Jurkat, Clone E6-1 (cell line): ENCODE measurements at places on chromosomes 4 and X.

DNA sequence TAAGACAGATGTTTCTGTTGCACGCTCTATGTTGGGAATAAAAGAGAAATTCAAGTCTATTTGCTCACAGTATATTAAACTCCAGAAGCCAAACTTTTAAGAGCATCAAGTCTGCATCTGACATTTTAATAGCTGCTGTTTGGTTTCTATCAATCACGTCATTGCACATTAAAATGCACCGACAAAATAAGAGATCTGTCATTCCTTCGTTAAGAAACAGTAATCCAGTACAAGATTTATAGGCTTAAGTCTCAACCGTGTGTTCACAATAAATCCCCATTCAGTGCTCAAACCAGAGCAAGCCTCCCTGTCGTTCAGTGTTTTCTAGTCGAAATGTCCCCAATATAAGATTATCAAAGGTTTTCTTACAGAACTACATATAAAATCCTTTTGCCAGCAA, 89.0 kb upstream of the BMPR1B start:
- DNase-seq: no peak

DNA sequence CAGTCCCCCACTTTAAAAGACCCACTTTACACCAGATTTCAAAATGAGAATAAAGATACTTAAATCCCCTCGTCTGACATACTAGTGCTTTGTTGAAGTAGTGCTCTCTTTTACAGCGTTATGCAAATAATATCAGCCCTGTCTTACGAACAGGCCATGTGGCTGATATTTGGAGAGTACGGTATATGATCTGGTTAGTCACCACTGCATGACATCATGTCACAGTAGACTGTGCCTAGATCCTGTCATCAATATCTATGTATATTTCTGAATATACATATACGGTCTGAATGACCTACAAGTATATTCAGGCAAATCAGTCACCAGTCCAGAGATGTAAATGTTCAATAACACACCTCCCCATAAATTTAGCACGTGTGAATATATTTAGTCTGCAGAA, 25.4 kb upstream of the XAGE1B start:
- DNase-seq: no peak

DNA sequence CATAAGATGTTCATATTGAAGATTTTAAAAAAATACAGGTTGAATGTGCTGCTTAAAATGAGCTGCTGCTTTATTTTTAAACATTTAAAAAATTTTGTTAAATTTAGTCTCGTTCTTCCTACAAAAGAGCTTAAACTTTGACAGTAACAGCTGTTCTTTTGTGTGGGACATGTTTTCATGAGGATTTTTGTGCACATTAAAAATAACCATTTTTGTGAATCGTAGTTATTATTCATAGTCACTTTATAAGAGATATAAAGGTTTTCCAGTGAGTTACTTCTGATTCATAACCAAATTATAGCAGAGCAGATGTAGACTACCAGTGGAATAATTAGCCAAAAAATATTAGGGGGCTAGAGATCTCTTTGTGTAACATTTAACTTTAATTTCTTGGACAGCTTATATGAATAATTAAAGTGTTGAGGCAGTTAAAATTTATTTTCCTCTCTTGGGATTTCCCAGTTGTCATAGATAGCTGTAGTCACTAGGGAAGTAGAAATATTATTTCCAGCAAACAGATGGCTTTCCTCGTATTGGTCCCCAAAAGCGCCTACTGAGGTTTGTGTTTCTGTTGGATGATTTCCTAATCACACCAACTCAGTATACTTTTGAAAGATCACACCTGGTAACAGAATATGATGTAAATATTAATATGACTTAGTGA, 24.2 kb downstream of the RBPJ start:
- no peak for DNase-seq

DNA sequence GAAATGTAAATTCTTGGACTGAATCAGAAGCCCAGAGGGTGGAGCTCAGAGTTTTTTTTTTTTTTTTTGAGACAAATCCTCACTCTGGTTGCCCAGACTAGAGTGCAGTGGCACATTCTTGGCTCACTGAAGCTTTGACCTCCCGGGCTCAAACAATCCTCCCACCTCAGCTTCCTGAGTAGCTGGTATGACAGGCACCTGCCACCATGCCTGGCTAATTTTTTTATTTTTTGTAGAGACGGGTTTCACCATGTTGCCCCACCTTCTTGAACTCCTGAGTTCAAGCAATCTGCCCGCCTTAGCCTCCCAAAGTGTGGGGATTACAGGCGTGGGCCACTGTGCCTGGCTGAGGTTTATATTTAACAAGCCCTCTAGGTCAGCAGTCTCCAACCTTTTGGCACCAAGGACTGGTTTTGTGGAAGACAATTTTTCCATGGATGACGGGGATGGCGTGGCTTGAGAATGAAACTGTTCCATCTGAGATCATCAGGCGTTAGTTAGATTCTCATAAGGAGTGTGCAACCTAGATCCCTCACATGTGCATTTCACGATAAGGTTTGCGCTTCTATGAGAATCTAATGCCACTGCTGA, 76.7 kb downstream of the FHIP1A start:
- DNase-seq: no peak

- peak; percentile 12 for DNase-seq
These were observed 35.1 kb downstream of the FAM114A1 start for GRCh38 chr4:38902695-38903094.

- DNase-seq: no peak
These were observed 41.9 kb downstream of the ARHGEF38 start for GRCh38 chr4:105594099-105595010.

DNA sequence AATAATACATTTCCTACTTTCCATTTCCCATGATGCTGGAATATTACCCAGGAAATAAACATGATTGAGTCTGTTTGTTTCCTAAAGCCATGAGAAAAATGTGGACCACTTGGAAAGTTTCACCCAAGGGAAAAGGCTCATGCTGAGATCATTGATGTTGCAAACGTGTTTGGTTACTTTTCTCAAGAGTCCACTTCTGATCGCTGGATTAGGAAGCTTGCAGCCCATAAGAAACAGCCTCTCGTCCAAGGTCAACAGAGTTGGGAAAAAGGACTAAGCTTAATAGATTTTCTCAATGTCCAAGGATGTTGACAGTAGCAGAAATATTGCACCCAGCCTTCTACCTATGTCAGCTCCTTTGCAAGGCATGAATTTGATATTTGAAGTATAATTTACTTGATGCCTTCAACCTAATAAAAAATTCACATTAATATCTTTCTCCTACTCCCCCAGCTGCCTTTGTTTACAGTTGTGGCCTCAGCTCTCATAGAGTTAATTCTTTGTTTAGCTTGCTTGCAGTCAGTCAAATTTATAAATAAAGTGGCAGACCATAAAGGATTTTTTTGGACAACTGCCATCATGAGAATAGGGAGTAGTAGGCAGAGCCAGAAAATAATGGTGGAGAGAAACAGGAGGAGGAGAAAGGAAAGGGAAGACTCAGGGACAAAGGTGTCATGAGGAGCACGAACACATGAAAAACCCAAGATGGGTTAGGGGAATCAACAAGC, 65.6 kb upstream of the BLTP1 start:
- DNase-seq: no peak

DNA sequence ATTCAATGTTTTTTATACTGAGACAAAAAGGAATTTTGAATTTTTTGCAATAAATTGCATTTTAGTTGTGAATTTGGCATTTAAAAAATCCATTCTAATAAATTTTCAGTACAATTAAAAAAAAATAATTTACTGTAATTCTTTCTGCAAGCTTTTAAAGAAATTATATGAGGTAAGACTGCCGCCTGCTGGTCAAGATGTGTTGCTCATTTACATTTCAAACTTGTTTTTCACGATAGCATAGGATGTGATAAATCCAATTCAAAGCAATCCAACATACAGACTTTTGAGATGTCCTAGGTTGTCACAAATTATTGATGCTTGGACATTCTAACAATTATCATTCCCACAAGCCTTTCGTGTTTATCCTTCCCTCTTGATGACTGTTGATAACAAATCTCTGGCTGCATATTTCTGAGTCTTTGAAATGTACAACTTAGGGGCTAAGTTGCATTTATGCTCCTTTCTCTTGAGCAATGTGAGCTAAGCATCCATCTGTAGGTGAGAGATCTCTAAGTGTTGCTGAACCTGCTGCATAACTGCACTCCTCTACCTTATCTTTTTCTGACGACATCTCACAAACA, 21.7 kb upstream of the MFAP3L start:
- DNase-seq: peak; percentile 66

DNA sequence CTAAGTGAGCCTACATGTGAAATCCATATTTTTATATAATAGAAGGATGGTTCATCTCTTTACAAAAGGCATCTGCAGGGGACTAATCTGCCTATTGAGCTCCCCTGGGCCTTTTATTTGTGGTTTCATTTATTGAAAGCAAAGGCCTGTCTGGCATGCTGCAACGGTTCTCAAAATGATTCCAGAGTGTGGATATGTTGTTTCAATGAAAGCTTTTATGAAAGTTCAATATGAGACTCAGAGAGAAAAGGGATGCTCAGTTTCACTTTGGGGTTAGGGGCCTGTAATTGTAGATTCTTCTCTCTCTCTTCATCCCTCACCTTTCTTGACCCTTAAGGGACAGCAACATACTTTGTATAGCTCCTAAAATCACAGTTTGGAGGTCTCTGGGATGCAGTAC, 204.2 kb upstream of the CASK start:
- DNase-seq: no peak

GRCh38 chr4:106652095-106652494, 283.5 kb upstream of the GIMD1 start:
- no peak for DNase-seq

- DNase-seq: no peak
These were observed 323.3 kb downstream of the ASMT start for GRCh38 chrX:1938190-1938589.

DNA sequence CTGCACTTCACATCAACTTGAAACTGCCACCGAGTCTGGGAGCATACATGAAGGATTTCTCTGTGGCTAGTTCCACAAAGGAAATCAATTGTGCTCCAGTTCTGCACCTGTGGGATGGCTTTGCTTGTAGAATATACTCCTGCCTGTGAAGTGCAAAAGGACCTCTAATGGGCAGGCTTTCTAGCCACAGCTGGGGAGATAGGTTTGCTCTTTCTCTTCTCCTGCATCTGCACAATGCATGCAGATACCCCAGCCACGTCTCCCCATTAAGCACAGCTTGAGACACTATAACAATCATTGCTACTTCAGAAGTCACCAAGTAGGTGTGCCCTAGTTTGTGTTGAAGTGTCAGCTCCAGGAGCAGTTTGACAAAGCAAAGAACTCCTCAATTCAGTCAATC, 364.6 kb downstream of the ZIC3 start:
- no peak for DNase-seq

GRCh38 chrX:75625232-75625631, 102.4 kb upstream of the ZDHHC15 start:
- DNase-seq: no peak

DNA sequence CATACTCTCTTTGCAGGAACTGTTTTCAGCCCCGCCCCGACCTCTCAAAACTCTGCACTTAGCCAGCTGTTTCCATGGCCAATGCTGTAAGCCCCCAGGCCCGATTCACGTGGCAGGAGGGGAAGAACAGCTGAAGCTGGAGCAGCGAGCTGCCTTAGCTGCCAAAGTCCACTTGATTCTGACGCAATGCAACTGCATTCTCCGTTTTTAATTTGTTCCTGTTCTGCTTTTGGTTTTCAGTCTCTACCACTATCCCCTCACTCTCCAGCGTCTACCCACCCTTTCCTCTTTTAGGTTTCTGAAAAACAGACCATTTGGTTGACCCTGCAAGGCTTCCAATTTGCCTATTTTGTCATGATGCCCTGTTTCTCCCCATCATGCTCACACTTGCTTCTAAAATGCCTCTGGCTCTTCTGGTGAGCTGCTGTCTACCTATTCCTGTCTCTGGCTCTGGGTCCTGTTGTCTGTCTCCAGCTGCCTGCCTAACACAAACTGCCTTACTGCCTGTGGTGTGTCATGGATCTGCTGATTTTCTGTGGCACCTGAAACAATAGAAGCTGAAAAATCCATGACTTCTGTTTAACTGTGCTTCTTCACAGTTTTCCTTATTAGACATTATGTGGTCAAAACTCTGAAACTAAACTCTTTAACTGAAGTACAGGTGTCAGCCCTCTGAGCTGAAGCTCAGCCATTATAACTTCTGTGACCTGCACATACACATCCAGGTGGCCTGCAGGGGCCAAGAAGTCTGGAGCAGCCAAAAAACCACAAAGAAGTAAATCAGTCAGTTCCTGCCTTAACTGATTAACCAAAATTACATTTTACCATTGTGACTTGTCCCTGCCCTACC, 160.5 kb upstream of the AGTR2 start:
- no peak for DNase-seq

DNA sequence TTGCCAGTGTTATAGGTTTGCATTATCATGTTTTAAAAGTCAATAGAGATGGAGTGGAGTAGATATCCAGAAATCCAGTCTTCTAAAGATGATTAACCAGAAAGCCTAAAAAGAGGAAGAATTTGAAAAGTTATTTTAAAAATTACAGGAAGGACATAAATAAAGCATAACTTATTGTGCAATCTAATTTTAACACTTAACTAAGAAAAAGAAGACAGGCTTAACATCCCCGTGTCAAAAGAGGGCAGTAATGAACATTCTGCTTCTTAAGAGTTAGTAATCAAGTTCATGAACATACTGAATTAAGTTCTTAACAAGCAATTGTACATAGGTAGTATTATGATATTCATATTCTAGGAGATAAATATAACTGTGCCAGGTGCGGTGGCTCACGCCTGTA, 39.3 kb downstream of the ELF2 start:
- DNase-seq: no peak

DNA sequence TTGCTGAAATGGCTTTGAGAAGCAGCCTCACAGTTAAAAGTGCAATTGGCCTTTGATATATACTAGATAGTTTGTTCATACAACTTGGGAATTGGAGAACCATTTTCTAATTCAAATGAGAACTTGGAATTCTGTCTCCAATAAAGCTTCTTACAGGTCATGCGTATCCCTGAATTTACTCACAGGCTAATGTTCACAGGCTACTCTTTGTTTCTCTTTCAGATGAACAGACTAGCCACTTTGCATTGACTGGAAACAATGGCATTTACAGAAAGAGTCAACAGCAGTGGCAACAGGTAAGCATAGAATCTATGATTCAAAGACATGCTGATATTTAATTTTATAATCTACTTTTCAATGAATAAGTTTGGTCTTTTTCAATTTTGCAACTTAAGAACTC, 13.5 kb downstream of the AFF1 start:
- no peak for DNase-seq

- DNase-seq: no peak
These were observed 189.9 kb downstream of the TBCK start for GRCh38 chr4:106126062-106126461.

DNA sequence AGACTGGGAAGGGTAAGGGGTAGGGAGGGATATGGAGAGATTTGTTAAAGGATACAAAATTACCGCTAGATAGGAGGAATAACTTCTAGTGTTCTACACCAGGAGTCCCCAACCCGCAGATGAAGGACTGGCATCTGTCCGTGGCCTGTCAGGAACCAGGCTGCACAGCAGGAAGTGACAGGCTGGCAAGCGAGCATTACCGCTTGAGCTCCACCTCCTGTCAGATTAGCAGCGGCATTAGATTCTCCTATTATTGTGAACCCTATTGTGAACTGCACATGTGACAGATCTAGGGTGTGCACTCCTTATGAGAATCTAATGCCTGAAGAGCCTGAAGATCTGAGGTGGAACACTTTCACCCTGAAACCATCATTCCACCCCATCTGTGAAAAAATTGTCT, 27.9 kb upstream of the BBS7 start:
- DNase-seq: no peak
